ENCODE measurements at places on chromosomes 6 and 20. TPM values are rescaled to one million over a fixed set of nuclear protein-coding genes. Genes with fewer than 3 reads are reported as not detected.
A peak's percentile ranks its signal among the peaks of the same experiment; 100 is the strongest.

DNA sequence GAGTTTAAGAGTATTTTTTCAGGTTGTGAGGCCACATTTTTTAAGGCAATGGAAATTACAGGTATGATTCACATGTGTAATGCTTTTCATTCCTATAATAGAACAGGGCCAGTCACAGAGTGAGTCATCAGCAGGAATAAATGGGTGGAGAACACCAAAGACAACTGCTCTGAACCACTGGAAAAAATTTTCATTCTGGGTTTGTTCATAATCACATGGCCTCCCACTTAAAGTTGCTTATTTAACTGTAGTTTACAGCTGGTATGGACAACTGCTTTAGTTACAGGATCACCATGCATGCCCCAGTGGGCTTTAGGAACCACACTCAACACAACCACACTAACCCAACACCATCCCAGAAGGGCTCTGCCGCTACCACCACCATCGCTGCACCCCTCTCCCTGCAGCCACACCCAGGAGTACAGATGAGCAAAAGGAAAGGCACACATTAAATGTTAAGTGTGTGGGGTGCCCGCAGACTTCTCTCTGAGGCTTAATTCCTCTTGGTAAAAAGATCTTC is 107.0 kb upstream of the DST start:
- H3K4me1 ChIP-seq, result no peaks in the 10 kb centered on the region
- H3K27ac ChIP-seq, result no peak overlapping the region
- no peaks in the 10 kb centered on the region for H3K27me3 ChIP-seq
- no peak overlapping the region for H3K4me3 ChIP-seq
- DNase-seq, result no peak
- no peaks in the 10 kb centered on the region for H3K36me3 ChIP-seq

The YWHAB gene
- 125 TPM for total RNA-seq

- no peak overlapping the region for H3K4me3 ChIP-seq
- H3K27me3 ChIP-seq, result no peaks in the 10 kb centered on the region
- peaks cover 11% of the 10 kb centered on the region for H3K36me3 ChIP-seq
- no peak overlapping the region for H3K27ac ChIP-seq
Observed at GRCh38 chr6:33683051-33683571, 28.4 kb downstream of the UQCC2 start.

DNA sequence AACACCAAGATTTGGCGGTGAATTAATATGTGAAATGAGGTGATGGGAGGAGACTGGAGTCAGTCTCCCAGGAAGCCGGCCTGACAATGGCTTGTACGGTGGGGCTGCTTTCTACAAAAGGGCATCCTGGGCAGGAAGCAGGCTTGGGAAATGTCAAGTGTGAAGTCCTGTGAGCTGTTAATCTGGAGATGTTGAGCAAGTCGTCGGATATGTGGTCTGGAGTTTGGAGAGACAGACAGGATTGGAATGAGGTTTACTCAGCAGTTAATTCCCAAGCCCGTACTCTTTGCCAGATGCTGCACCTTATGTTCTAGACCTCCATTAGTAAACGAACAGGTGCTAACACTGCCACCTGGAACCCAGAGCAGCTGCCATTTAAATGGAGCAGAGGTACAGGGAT is 107.7 kb upstream of the FOXC1 start:
- no peak for DNase-seq
- no peak overlapping the region for H3K4me3 ChIP-seq
- H3K36me3 ChIP-seq, result no peaks in the 10 kb centered on the region
- H3K27ac ChIP-seq, result no peak overlapping the region
- H3K27me3 ChIP-seq, result no peaks in the 10 kb centered on the region
- H3K4me1 ChIP-seq, result no peaks in the 10 kb centered on the region

The COL21A1 gene
- 0.80 TPM for total RNA-seq

DNA sequence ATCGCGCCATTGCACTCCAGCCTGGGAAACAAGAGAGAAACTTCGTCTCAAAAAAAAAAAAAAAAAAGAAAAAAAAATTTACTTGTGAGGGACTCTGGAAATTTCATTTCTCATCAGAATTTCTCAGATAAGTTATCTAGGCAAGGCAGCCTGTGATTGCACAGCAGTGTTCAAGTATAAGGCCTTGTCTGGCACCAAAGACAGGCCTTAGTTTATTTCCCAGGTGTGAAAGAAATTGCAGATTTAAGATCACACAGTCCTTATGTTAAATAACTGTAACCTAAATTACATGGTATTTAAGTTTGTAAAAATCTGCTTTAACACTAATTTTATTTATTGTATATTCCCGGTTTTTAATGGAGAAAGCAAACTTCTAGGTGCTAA is 34.8 kb downstream of the HFE start:
- no peak for DNase-seq
- H3K36me3 ChIP-seq, result no peaks in the 10 kb centered on the region
- H3K4me1 ChIP-seq, result no peaks in the 10 kb centered on the region

The DPPA5 gene
- not detected for total RNA-seq

DNA sequence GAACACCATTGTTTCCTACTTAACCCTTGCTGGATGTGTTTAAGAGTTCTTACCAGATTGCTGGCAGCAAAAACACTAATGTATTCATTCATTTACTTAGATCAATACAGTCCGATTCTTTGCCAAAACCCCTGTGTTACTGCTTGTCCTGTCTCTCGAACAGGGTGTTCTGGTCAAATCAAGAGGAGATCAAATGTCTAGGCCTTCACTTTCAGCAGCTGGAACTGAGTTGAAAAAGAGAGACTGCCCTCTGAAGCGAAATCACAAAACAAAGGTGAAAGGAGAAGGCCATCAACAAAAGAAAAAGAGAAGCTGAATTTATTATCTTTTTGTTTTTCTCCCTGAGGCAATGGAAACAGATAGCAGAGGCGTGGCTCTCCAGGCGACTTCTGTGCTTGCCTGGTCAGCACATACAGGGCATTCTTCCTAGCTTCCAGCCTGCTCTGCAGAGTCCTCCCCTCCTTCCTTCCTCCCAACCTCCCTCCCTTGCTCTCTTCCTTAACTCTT is 44.1 kb upstream of the GCM1 start:
- H3K4me1 ChIP-seq, result no peaks in the 10 kb centered on the region
- no peaks in the 10 kb centered on the region for H3K27me3 ChIP-seq
- H3K4me3 ChIP-seq, result no peak overlapping the region
- DNase-seq, result no peak

DNA sequence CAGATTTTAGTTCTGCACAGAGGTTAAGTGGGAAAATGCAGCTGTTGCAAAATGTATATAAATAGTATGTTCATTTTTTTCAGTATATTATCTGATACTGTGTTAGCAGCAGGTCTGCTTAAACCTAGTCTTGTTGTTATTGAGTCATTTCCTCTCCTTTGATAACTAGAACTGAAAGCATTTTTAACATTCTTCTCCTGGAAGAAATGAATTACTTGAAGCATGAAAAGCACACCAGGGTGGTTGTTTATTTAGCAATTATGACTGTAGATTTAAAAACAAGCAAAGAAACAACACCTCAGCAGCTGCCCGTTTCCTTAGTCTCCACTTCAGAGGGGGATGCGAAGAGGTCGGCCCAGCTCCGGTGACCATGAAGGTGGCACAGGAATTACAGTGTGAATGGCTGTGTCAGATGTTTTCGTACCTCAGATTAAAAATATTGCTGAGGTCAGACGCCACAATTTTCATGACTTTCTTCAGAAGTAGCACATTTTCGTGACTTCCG is 53.5 kb downstream of the GOPC start:
- no peak for DNase-seq
- H3K27me3 ChIP-seq, result no peaks in the 10 kb centered on the region
- no peaks in the 10 kb centered on the region for H3K36me3 ChIP-seq
- H3K4me1 ChIP-seq, result no peaks in the 10 kb centered on the region
- H3K27ac ChIP-seq, result no peak overlapping the region

DNA sequence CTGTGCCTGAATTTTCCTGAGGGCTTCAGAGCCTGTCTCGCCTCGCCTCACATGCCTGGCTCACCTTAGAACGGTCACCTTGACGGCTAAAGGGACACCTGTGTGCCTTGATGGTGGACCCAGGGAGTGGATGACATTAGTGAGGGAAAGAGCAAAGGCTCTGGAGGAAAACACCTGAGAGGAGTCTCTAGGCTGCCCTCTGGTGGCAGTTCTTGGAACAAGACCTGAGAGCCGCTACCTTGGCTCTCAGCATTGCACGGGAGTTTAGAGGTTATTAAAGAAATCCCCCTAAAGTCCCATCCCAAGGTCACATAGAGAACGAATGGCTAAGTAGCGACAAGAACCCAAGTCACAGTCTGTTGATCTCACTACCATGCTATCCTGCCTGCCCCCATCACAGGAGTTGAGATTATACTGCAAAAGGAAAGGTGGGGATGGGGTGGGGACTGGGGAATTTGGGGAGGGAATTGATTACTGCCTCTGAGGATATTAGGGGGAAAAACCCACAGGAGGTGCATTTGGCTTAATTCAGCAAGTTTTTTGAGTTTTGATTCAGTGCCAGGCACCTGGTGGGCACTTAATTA is 7.9 kb upstream of the CDSN start:
- no peaks in the 10 kb centered on the region for H3K36me3 ChIP-seq
- DNase-seq, result peak; percentile 70
- H3K27me3 ChIP-seq, result no peaks in the 10 kb centered on the region
- no peak overlapping the region for H3K27ac ChIP-seq
- no peak overlapping the region for H3K4me3 ChIP-seq

- peak overlapping the region; percentile 83 for H3K27ac ChIP-seq
- no peaks in the 10 kb centered on the region for H3K36me3 ChIP-seq
- no peaks in the 10 kb centered on the region for H3K4me1 ChIP-seq
- no peak overlapping the region for H3K4me3 ChIP-seq
- DNase-seq, result no peak
Observed at GRCh38 chr6:148494226-148494625, 151.6 kb downstream of the SASH1 start.

- peak overlapping the region; percentile 93 for H3K27ac ChIP-seq
- no peaks in the 10 kb centered on the region for H3K36me3 ChIP-seq
- DNase-seq, result no peak
- no peaks in the 10 kb centered on the region for H3K27me3 ChIP-seq
Observed at GRCh38 chr20:23350904-23351838, 580 bp downstream of the NXT1 start.

GRCh38 chr6:31011153-31011552 is 879 bp downstream of the MUC22 start:
- H3K27me3 ChIP-seq, result no peaks in the 10 kb centered on the region
- H3K36me3 ChIP-seq, result no peaks in the 10 kb centered on the region
- no peak for DNase-seq

DNA sequence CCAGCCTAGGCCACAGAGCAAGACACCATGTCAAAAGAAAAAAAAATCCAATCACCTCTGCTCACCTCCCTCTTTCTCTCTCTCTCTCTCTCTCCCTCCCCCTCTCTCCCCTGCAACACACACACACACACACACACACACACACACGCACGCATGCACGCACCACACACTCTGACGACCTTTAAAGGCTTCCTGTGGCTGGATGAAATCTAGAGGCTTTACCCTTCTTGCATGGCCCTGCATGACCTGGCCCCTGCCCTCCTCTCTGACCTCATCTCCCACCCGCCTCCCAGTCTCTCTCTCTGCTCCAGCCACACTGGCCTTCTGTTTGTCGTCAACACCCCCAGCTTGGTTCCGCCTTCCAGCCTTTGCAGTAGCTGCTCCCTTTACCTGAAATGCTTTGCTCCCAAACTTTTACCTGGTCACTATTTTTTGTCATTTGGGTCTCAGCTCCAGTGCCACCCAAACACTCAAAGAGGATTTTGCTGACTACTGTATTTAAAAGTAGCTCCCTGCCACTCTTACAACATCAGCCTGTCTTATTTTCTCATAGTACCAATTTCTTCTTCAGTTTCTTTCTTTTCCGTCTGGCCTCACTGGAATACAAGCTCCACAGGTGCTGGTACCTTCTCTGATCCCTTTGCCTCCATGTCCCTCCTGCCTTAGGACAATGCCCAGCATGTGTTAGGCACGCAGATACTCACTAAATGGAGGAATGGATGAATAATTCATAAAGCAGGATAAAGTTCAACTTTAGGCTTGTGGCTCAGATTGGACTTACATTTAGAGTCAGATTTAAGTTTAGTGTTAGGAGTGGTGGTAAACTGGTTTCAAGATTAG is 4.3 kb upstream of the LTA start:
- no peak overlapping the region for H3K4me3 ChIP-seq
- H3K27ac ChIP-seq, result no peak overlapping the region
- peaks cover 4% of the 10 kb centered on the region for H3K27me3 ChIP-seq
- no peaks in the 10 kb centered on the region for H3K36me3 ChIP-seq

GRCh38 chr6:136673571-136673970 is 118.7 kb downstream of the MAP3K5 start:
- H3K27ac ChIP-seq, result no peak overlapping the region
- H3K4me3 ChIP-seq, result no peak overlapping the region
- peaks cover 2% of the 10 kb centered on the region for H3K36me3 ChIP-seq
- no peaks in the 10 kb centered on the region for H3K27me3 ChIP-seq
- DNase-seq, result no peak
- peaks cover 9% of the 10 kb centered on the region for H3K4me1 ChIP-seq

DNA sequence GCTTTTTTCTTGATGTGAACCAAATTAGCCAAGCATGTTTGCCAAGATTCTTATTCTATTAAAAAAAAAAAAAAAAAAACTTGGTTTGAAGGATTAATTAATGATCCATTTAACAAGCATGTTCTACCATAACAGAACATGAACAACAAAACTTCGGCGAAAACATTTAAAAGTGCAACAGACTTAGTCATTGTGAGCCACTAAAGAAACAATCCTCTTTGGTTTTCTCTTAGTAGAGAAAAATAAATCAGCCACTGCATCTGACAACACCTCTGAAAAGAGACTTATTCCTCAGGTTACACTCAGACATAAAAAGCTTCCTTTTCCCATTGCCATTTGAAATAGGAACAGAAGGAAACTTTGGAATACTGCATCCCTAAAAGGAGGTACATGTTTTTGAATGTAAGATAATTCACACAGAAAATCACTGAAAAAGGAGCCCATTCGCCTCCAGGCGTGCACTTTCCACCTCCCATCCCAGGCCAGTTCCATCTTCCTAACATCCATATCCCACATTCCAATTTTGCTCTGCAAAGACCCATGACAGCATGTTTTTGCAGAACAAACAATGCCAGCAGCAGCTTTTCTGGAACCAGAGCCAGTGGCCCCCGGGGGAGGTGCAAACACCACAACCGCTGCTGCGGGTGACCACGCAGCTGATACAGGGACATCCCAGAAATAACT is 79.5 kb downstream of the ZMYND8 start:
- H3K4me1 ChIP-seq, result peaks cover 13% of the 10 kb centered on the region
- no peak overlapping the region for H3K4me3 ChIP-seq
- peak overlapping the region; percentile 87 for H3K27ac ChIP-seq
- no peaks in the 10 kb centered on the region for H3K27me3 ChIP-seq
- no peaks in the 10 kb centered on the region for H3K36me3 ChIP-seq
- peak; percentile 62 for DNase-seq

Data from breast epithelium (tissue), 4 donors.